Neuronal stem cell (in vitro differentiated cells): ENCODE measurements at places on chromosomes 12 and 14.

GRCh38 chr12:29907461-29907860 lies 123.7 kb upstream of the TMTC1 start:
- DNase-seq, result no peak

- DNase-seq, result no peak
Measured at GRCh38 chr12:96093543-96094196, 58.3 kb upstream of the LTA4H start.

- DNase-seq, result no peak
Measured at GRCh38 chr14:64185184-64185583, 109.0 kb downstream of the ESR2 start.

DNA sequence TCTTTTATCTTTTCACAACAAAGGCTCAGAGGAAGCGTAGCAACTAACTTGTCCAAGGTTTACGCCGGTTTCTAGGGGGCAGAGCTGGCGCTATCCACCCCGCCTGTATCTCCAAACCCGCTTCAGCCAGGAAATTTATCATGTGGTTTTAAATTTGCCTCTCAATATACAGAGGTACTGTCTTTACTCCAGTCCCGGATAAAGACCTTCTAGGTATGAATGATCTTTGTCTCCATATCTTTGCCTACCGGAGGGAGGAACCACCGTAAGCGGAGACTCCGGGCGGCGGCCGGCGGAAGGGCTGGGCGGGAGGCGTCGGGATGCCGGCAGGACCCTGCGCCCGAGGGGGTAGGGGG lies 693 bp upstream of the RIMKLB start:
- no peak for DNase-seq

DNA sequence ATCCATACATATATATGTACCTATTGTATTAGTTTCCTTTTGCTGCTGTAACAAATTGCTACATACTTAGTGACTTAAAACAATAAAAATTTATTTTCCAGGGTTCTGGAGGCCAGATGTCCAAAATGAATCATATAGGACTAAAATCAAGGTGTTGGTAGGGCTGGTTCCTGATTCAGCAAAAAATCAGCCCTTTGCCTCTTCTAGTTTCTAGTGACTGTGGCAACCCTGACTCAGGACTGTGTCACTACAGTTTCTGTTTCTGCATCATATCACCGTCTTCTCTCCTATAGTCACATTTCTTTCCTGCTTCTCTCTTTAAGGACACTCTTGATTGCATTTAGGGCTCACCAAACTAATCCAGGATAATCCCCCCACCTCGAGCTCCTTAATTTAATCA lies 386.3 kb upstream of the TBX3 start:
- no peak for DNase-seq

- DNase-seq, result no peak
Measured at GRCh38 chr14:69042787-69043444, 63.8 kb upstream of the ACTN1 start.

- DNase-seq, result no peak
Measured at GRCh38 chr12:103727638-103728037, 113.4 kb downstream of the NT5DC3 start.

GRCh38 chr12:39011166-39011565 lies 105.8 kb upstream of the CPNE8 start:
- no peak for DNase-seq
